ENCODE measurements at places on chromosomes 16 and 17.

GRCh38 chr17:50051606-50052005, 4.3 kb upstream of the ITGA3 start:
- DNase-seq, result no peak

DNA sequence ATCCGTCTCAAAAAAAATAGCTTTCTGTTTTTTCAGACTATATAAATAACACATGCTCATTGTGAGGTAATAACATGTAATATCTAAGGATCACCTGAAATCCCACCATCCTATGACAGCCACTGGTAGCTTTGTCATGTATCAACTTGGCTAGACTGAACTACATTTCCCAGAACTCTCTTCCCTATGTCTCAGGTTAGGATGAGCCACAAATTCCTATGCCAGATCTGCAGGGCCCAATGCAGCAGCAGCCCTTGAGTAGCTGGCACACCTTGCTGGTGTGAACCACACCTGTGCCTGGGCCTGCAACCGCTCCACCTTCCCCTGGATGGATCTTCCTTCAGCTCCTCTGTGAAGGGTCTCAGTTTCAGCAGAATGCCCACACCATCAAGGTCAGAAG, 28.1 kb downstream of the OGFOD1 start:
- DNase-seq, result no peak

DNA sequence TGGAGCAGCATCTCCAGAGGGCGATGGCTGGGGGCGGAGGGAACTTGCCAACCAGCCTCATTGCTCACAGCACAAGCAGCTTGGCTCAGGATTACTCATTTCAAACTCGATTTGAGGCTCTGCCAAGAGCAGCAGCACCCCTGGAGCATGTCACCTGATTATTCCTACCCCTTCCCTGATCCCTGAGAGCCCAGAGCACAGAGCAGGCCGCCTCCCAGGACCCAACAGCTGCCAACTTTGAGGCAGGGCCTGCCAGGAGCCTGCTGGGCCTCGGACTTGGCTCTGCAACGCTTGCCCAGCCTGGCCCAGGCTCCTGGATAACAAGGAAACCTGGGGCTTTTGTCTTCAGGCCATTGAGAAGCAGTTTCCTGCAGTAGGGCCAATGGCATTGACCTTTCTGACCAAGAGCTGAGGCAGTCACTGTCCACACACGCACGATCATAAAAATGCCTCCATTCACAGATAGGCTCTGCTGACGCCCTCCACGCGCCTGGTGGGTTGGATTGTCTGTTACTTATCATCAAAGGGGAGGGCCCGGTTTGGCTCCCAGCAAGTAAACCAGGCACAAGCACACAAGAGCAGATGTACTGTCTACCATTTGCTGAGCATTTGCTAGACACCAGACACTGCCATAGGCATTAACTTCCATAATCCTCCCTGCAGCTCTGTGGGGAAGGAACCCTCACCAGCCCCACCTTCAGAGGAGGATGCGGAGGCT, 406.6 kb upstream of the EEF2KMT start:
- no peak for DNase-seq

DNA sequence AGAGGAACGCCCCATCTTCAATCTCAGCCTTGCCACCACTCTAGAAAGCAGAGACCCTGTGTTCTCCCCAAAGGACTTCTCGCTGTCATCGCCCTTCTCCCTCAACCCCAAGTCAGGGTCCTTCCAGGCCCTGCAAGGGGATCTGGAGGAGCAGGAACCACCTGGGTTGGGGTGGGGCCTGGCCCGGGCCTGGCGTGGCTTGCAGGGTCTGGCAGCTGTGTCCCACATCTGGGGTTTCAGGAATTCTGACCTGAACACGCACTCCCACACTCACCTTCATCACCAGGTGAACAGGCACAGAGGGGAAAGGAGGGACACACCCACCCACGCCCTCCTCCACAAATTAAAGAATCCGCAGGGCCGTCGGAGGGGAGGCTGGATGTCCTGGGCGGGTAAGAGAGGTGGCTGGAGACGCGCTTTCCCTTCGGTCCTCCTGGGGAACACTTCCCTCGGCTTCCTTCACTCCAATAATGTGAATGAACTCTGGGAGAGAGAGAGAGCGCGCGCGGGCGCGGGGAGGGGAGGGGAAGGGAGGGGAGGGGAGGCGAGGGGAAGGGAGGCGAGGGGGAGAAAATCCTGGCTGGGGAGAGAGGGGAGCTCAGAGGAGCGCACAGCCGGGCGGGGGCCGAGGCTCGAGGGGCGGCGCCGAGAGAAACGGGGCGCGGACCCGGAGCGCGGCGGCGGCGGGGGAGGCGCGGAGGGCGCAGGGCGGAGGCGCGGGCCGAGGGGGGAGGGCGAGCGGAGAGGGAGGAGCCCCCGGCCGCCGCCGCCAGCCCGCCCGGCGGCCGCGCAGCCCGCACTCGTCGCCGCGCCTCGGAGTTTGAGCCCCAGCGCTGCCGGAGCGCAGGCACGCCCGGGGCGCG, at the start of gene CACNG4:
CACNG4 (plus strand) TSS at position 799 of the 863 bp plus-strand sequence. CDS start 205 bp downstream, outside the sequence.
- no peak for DNase-seq

- DNase-seq, result no peak
Measured at GRCh38 chr16:87550495-87550961, 51.8 kb upstream of the JPH3 start.

GRCh38 chr17:77006971-77007649, 133.7 kb upstream of the SEC14L1 start:
- no peak for DNase-seq

- DNase-seq, result no peak
Measured at GRCh38 chr17:44257815-44258760, 9.8 kb downstream of the SLC4A1 start.

GRCh38 chr17:18066866-18067265, 20.9 kb upstream of the DRG2 start:
- DNase-seq, result no peak

DNA sequence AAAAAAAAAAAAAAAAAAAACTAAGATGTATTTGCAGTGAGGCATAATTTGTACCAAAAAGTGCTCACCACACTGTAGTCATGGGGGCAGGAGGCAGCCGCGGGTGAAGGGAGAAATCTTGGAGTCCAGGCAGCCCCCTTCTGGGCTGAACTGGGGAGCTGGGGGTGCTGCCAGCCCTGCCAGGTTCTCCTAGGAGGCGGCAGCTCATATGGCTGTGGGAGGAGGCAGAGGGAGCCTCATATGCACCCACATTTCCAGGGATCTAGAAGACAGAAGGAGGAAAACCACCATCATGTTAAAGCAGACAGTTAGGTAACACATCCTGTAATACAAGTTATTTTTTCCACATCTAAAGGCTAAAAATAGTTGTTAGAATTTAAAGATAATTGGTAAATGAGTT, 16.3 kb downstream of the MAPT start:
- DNase-seq, result no peak

- peak; percentile 88 for DNase-seq
Measured at GRCh38 chr17:19958023-19958422, 19.6 kb downstream of the AKAP10 start.

GRCh38 chr16:54397190-54397835, 110.7 kb upstream of the IRX3 start:
- DNase-seq, result no peak

GRCh38 chr17:60102632-60103096, 23.9 kb upstream of the HEATR6 start:
- DNase-seq, result no peak
